MCF 10A (cell line): ENCODE measurements at places on chromosomes 5 and 9. TPM values are rescaled to one million over a fixed set of nuclear protein-coding genes. Genes with fewer than 3 reads are reported as not detected.

DNA sequence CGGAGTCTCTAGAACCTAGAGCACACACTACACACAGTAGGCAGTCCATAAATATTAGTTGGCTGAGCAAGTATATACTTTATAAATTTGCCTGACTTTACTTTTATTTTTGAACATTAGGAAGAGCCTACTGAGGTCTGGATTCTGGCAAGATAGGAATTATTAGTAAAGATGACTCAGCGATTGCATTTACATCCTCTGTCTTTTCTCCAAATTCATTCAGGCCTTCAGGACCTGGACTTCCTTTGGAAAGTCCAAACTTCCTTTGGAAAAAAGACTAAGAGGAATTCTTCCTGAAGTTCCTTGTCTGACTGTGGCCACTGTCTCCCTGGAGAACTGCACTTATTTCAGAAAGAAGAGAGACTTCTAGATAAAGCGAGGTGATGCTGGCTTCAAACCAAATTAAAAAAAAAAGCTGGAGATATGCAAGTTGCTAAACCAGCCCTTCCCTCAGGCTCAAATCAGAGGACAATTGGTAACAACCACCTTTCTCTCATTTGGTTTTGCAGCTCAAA, 251.3 kb downstream of the GAS1 start:
- DNase-seq, result peak; percentile 25

DNA sequence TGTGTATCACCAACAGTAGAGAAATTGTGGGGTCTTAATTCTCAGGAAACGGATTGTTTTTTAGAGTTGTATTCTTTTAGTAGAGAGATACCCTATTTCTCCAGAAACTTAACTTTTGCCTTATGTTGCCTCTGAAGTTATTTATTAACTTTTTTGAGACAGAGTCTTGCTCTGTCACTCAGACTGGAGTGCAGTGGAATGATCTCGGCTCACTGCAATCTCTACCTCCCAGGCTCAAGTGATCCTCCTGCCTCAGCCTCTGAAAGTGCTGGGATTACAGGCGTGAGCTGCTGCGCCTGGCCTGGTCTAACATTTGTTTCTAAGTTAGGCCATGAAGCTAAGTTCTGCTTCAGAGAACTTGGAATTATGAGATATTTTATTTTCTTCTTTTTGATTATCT, 75.0 kb downstream of the CFAP95 start:
- DNase-seq, result no peak

UQCRQ gene
- total RNA-seq, result 974 and 1,181 TPM in 2 replicates

IFNA10 gene
- not detected in 2 replicates for total RNA-seq

FGD3 gene
- not detected in 2 replicates for total RNA-seq

SMARCA2 gene
- 75.6 and 77.6 TPM in 2 replicates for total RNA-seq

GRCh38 chr5:17282283-17283120, 65.1 kb downstream of the BASP1 start:
- no peak for DNase-seq

- DNase-seq, result no peak
These were observed 2.7 kb downstream of the PTGER4 start for GRCh38 chr5:40682154-40683017.

NUP214 gene
- total RNA-seq, result 41.8 and 46.9 TPM in 2 replicates

GRCh38 chr9:32705059-32705458, 69.6 kb upstream of the TAF1L start:
- peak; percentile 83 for DNase-seq

ADAMTS2 gene
- total RNA-seq, result 0.17 TPM in 1 of 2 replicates, not detected in the other

TMEM38B gene
- total RNA-seq, result 12.5 and 18.4 TPM in 2 replicates

DNA sequence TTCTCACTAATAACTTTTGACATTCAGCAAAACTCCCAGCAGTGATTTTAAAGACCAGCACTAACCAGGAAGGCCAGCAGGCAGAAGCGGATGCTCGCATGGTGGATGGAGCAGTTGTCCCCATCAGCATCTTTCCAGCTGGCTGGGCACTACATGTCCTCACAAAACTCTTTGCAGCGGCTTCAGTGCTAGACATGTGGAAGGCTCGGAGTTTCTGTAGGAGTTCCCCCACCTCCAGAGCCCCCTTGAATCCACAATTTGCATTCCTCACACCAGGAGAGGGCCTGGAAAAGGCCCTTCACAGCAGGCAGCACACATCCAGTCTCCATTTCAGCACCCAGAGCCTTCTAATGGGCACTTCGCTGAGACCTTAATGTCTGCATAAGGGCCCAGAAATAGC, 85.6 kb downstream of the APTX start:
- DNase-seq, result no peak

DNA sequence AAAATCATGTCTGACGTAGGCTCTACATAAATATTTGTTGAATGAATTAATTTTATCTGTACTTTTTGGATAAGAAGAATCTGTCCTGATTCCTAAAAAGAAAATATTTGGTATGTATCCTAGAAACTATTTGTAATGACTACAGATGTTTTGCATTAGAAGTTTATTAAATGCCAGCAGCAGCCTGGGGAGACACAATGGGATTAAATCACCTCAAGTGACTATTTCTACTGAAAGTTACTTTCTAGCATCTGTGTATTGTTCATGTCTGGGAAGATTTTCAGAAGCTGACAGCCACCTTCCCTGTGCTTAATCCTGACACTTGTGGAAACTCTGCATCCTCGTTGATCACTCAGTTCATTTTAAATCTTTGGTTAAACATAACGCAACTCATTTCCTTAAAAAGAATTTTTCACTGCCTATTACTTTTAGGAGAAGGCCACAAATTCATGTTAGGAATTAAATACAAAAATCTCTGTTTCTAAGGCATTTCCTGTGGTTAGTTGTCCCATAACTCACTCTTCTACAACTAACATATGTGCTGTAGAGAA, 209.3 kb upstream of the PPP1R2B start:
- no peak for DNase-seq

FCHSD1 gene
- total RNA-seq, result 21.2 and 22.1 TPM in 2 replicates

CDH9 gene
- not detected in 2 replicates for total RNA-seq

- no peak for DNase-seq
These were observed 661.1 kb downstream of the PTPRD start for GRCh38 chr9:9951556-9952160.

- no peak for DNase-seq
These were observed 67.0 kb downstream of the SGCD start for GRCh38 chr5:156393980-156394379.

SIT1 gene
- not detected in 2 replicates for total RNA-seq

GRCh38 chr9:135992486-135993408, 31.6 kb upstream of the UBAC1 start:
- peak; percentile 74 for DNase-seq

DNA sequence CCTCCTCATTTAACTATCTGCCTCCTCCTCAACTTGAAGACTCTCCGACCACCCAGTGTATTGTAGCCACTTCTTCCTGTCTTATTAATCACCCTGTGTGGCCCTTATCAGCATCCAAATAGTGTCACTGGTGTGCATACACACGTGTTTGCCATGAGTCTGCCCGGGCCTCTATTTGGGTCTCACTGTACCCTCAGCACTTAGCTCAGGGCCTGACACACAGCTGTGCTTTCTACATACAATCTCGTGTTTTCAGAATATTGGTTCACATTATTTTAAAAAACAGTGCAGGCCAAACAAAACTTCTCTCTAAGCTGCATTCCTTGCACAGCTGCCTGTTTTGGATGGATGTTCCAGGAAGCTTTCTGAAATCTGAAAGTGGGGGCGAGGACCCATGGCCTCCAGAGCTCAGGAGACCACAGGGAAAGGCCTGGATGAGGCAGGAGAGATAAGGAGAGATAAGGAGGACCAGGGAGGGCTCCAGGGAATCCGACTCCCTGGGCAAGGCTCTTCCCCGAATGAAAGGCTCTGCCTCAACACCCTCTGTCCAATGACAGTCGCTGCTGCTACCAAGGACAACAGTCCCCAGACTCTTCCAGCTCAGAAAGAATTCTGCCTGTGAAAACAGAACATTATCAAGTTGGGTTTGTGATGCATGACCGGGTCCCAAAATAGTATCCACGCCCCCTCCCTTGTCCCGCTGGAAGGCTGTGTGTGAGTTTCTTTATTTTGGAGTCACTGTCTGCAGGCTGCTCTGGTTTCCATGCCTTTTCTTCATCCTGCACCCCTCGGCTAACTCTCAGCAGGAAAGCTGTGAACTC, 255.6 kb downstream of the NSG2 start:
- DNase-seq, result no peak

GRCh38 chr9:115277301-115277700, 159.3 kb upstream of the TNC start:
- DNase-seq, result no peak

DNA sequence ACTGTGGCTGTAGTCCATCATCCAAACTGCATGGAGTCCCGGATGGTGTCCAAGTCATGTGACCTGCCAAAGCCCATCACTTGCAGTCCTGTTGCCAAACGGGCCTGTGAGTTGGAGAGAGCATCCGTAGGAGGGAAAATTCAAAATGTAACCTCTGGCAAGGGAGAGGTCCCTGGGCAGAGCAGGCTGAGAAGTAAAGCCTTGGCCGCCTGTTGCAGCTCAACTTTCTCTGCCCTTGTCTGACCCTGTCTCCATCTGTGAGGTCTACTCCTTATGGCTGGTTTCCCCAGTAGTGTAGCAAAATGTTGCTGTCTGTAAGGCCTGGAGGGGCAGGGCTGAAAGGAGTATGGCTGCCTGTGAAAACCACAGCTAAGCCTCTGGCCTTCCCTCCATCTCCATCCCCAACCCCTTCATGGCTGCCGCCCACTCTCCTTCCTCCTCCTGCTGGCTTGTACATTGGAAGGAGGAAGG, 163.5 kb downstream of the SEMA6A start:
- no peak for DNase-seq

RNF208 gene
- total RNA-seq, result 2.5 and 3.1 TPM in 2 replicates

DNA sequence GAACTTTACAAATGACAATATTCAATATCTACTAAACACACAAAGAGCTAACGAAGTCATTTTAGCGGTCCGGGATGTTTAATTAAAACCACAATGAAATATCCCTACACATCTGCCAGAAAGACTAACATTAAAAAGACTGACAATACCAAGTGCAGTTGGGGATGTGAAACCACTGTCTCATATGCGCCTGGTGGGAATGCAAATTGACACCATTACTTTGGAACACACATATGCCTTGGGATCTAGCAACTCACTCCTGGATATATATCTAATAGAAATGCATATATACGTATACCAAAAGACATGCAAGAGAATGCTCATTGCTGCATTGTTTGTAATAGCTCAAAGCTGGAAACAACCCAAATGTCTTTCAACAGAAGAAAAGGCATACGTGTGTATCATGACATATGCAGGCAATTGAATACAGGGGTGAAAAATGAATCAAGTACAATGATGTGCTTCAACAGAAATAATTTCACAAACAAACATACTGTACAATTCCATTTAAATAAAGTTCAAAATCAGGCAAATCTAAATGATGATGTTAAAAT, 153.3 kb downstream of the CARTPT start:
- no peak for DNase-seq

GRCh38 chr5:123460296-123460729, 37.1 kb upstream of the CEP120 start:
- peak; percentile 57 for DNase-seq

LOX gene
- 7.1 and 10.7 TPM in 2 replicates for total RNA-seq

DNA sequence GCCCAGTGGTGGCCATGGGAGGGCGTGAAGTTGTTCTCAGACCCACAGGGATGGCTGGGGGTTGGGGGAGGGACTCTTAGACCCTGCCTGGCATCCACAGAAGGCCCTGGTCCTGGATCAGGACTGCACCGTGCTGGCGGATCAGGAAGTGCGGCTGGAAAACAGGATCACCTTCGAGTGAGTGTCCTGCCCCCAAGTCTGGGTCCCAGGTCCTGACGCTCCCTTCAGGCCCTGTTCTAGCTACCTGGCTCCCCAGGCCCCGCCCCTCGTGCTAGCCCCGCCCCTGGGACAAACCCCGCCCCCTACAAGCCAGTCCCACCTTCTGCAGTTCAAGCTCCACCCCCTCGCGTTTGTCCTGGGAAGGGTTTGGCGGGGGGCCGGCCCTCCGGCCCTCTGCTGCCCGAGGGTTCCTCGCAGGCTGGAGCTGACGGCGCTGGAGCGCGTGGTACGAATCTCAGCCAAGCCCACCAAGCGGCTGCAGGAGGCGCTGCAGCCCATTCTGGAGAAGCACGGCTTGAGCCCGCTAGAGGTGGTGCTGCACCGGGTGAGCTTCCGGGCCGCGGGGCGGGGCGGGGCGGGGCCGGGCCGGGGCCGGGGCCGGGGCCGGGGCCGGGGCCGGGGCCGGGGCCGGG, 12.9 kb downstream of the RGS14 start:
- DNase-seq, result peak; percentile 96

PCDHB13 gene
- 3.5 and 4.7 TPM in 2 replicates for total RNA-seq

MAP1B gene
- 43.8 and 56.0 TPM in 2 replicates for total RNA-seq

DNA sequence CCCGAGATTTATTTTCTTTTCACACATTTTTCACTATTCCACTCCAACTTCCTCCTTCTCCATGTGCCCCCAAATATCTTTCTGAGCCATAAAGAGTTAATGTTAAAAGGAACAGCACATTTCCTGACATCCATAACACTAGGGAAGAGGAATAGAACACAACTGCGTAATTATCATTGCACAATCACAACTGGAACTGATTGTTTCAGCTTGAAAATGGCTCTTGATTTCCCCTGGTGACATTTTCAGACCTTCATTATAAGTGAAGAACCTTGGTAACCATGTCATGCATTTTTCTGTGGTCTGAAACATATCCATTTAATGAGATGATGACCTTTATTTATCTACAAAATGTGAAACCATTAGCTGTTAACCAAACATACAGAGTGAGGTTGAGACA, 82.4 kb downstream of the PCSK1 start:
- peak; percentile 32 for DNase-seq

DNA sequence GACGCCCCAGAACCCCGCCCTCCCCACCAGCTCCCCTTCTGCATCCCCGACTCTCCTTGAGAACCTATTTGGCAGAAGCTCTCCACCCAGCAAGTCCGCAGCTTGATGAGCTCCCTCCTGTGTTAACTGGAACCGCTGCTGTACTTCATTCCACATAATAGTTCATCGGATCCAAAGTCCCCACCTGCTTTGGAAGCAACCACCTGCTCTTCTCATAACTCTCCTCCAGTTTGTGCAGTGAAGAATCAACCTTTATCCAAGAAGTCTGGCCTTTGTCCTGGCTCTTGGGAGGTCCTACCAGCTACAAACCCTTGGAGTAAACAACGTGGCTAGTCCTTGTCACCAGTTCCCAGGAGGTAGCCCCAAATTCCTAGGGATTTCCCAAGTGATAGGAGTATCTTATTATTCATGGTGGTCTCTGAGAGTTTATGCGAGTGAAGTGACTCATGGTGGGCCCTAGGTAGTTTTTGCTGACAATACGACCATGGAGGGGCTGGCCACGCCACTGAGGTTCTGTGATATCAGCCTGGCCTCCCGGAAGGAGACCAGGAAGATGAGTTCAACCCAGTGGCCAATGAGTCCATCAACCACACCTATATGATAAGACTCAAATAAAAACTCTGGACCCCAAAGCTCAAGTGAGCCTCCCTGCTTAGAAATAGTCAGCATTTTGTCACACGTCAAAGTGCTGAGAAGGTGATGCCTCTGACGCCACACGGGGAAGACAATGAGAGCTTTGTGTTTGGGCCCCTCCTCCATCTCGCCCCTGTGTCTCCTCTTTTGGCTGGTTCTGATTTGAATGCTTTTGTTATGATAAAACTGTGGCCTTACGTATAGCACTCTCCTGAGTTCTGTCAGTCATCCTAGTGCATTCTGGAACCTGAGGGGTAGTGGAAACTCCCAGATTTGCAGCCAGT, 3.6 kb upstream of the IL4 start:
- DNase-seq, result no peak

- DNase-seq, result peak; percentile 10
These were observed 238.5 kb downstream of the KIF4B start for GRCh38 chr5:155252025-155252424.
